ENCODE measurements at places on chromosomes 3 and 15.

- no peak for DNase-seq
Observed at GRCh38 chr15:73997986-73998385, 3.5 kb downstream of the PML start.

GRCh38 chr15:76644646-76645045 lies 260.5 kb downstream of the SCAPER start:
- DNase-seq: no peak

- no peak for DNase-seq
Observed at GRCh38 chr15:49769225-49769624, 148.4 kb downstream of the DTWD1 start.

DNA sequence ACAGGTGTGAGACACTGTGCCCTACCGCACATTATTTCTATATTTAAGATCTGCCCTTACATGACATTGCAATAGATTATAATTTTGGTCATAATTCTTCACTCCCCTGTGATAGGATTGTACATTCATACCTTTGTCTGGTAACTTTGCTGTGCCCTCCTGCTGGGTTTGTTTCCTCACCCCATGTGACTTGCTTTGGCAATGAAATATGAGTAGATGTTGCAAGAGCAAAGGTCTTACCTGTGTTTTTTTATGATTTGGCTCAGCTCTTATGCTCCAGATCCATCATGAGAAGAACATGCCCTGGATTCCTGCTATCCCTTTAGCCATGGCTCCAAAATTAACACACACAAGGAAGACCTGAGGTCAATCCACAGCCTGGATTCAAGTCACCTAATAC lies 137.7 kb upstream of the EOMES start:
- no peak for DNase-seq

- DNase-seq: no peak
Observed at GRCh38 chr3:40876496-40876895, 322.8 kb upstream of the CTNNB1 start.

GRCh38 chr3:197352382-197352781 lies 54.0 kb upstream of the DLG1 start:
- DNase-seq: no peak

DNA sequence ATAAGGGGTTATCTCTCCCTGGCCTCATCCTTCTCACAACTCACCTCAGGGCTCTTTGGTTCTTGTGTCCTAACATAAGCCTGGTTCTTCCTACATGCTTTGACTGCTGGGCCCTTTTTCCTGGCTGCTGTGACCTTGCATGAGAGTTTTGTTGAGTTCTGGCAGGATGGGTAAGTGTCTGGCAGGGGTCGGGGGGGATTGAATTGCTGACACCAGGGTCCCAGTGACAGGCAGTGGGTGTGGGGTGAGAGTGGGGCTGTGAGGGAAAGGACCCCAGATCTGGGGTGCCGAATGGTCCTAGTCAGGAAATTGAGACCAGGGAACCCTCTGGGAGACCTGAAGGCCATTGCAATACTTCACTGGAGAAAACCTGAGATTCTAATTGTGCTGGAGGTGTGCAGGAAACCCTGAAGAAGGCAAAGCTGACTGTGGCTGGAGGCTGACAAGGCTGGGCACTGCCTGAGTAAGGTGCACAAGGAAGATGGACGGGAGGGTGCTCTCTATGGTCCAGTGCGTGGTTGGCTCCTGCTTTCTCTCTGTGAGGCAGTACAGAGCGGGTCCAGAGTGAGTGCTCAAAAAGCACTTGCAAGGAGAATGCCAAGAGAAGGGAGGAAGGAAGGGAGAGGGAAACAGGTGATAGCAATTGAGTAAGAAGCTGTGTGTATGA lies 76.8 kb downstream of the CLSTN2 start:
- DNase-seq: no peak

GRCh38 chr15:49697121-49697520 lies 76.3 kb downstream of the DTWD1 start:
- no peak for DNase-seq

GRCh38 chr3:95097493-95097892 lies 1034.6 kb downstream of the NSUN3 start:
- peak; percentile 7 for DNase-seq

DNA sequence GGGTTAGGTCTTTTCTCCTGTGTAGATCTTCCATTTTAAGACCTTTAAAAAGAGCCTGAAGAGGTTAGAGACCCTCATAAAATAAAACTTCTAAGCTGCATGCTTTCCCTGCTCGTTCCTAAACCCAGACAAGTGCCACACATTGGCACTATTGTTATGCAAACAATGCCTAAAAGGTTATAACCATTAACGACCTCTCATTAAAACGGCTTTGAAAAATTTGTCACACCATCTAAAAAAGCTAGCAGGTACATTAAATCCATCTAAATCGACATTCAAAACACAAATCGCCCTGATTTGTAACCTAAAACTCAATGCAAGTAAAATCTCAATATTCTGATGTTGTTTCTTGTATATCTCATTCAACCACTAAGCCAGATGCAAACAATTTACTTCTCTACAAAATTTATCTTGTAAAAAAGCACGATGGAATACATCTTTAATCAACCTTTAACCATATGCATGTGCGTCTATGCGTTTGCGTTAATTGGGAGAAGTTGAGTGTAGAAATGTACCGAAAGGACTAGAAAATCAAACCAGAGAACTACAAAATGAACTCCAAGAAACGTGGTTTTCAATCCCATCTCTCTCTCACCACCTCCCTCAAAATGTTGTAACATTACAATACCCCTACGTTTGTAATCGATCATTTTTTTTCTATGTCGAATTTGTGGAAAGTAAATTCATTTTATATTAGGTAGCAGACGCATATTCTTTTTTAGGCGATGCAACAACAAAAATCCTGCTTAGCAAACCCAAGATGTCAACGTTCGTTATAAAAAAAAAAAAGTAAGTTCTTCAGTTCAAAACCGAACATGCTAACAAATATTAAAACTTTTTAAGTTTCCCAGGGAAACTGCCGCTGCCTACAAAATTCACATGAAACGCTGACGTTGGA lies 1.2 kb downstream of the ALDH1A2 start:
- no peak for DNase-seq

DNA sequence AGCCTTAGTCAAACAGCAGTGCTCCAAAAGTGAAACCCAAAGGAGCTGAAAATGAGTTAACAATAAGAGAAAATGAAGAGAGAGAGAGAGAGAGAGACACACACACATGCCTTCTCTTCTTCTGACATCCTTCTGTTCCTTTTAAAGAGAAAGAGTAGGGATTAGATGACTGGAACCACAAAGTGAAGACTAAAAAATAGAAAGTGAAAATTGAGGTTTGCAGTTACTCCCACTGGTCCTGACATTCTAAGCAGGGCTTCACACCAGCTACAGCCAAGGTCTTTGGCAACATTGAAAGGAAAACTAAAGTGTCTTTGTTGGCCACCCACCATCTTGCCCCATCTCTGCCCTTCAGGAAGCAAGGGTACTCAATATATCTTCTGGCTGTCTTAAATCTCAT lies 59.2 kb downstream of the USP50 start:
- no peak for DNase-seq

DNA sequence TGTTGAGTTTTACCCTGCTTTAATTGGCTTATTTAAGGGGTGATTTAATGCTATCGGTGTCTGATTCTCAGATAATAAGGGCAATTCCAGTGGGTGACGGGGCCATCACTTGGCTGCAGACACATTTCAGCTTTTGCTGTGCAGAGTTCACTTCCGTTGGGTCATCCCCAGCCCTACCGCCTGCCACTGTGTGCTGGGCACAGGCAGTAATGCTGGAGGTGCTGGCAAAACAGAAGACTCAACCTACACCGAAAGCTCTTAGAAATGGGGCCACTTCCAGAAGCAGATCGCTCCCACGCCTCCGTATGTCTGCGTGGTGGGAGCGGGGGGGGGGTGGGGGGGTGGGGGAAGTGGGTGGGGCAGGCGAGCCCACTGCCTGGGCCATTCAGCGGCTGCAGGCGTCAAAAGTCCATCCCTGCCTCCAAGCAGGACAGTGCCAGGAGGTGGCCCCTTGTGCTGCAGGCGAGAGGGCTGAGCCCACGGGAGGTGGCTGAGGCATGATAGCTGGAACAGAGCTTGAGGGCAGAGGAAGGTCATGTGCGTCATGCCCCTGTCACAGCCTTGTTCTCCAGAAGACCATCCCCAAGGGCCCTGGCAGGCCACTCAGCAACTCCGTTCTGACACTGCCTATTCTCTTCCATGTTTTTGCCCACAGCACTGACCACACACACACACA lies 128.3 kb downstream of the ATP10A start:
- no peak for DNase-seq

DNA sequence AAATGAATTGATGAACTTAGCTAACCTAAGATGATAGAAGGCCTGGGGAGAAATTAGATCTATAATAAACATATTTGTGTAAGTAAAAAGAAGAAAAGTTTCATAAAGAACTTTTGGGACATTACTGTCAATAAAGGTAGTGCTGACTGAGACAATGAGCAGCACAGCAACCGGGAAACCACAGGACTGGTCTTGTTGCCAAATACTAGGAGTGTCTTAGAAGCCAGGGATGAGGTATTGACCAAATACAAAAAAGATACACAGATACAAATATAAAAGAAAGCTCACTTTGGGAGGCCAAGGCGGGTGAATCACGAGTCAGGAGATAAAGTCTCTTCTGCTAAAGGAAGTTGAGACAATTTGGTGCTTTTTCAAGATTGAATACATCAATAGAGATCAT lies 362.4 kb upstream of the ZNF385D start:
- DNase-seq: no peak

DNA sequence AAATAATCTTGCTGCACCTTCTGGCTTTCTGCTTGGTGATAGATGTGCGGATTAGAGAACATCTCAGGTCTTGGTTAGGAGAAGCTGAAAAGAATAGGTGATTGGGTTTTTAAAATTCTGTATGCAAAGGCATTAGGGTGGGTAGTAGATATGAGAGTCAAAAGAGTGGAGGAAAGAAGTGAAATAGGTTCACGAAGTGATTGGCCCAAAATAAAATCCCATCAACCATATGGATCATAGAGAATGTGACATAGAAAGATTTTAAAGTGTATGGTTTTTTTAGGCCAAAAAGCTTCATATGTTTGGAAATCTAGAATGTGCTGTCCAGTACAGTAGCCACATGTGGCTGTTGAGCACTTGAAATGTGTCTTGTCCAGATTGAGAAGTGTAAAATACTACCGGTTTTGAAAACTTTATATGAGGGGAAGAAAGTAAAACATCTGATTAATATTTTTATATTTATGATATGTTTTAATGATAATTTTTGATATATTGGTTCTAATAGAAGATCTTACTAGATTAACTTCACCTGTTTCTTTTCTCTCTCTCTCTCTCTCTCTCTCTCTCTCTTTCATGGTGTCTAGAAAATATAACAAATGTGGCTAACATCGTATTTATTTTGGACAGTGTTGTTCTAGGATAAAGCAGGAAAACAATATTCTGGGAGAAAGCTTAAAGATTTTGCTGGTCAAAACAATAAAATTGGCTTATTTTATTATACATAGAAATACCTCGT lies 2.9 kb downstream of the MBNL1 start:
- DNase-seq: peak; percentile 55

GRCh38 chr3:44030687-44031305 lies 210.9 kb upstream of the TOPAZ1 start:
- DNase-seq: no peak

DNA sequence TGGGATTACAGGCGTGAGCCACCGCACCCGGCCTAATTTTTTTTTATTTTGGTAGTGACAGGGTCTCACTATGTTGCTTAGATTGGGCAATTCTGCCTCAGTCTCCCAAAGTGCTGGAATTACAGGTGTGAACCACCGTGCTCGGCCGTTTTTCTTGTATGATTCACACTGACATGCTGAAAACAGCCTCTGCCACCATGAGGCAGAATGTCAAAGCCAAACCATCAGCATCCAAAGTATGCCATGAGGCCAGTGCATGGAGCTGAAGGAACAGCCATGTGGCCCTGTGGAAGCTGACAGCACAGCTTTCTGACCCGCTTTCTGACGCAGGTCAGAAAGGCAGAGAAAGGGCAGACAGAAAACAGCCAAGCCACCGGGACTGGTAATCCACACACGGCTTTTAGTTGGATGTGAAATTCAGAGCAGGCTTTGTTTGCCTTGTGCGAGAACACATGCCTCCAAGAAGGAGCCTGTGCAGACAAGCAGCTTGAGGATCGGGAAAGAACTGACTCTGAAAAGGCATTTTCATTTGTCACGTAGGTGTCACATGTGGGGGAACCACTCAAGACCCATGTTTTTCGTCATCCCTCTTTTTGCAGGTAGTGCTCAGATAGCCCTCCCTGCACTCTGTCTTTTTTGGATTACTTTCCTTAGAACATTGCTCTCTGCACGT lies 25.1 kb downstream of the XYLB start:
- DNase-seq: no peak

DNA sequence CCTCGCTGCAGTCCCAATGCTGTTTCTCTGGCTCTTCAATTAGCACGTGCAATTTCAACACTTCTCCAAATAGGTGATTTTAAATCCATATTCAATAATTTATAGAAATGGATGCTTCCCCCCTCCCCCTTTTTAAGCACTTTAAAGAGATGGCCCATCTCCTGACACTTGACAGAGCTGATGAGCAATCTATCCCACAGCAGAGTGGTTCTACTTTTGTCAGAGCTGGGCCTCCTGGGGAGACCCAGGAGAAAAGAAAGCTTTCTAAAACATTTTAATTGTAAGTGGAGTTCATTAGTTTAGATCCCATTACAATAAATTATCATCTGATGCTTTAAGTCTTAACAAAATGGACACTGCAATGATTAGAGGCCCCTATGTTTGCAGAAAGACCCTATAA lies 127.7 kb downstream of the SHQ1 start:
- no peak for DNase-seq

DNA sequence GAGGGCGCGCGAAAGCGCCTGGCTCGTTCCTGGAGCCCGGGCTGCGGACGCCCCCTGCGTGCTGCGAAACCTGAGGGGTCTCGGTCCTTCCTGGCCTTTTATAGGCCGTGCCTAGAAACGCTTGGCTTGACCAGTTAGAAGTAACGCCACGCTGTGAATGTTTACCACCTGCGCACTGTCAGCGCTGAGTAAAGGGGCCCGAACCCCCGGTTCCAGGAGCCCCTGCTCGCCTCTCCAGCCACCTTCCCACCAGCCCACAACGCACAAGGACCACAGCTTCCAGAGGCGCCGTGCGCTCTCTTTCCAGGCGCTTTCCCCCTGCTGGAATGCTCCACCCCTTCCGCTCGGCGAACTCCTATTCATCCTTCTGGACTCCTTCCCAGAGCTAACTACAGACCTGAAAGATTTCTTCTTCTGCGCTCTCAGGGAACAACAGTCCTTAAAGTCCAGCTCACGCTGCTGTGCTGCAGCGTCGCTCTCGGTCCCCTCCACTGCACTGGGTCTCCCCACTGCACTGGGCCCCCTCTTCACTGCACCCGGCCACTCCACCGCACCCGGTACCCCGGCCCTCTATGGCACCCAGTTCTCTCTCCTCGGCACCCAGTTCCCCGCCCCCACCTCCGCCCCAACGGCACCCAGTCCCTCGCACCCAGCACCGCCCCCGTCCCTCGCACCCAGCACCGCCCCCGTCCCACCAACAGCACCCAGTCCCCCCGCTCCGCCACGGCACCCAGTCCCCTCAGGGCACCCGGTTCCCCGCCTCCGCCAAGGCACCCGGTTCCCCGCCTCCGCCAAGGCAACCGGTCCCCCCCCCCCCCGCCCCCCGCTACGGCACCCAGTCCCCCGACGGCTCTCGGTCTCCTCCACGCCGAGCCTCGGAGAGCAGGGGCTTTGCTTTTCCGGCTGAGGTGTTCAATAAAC lies 69.8 kb downstream of the SQOR start:
- no peak for DNase-seq

- no peak for DNase-seq
Observed at GRCh38 chr3:184230081-184230602, 757 bp downstream of the VWA5B2 start.

GRCh38 chr15:80587816-80588456 lies 107.2 kb upstream of the ABHD17C start:
- DNase-seq: no peak

Measured in RPMI8226 (cell line).